Activated CD4-positive, alpha-beta T cell treated with anti-CD3 and anti-CD28 coated beads, Interleukin-2, Interleukin-6, amounts not matched to agents 100 ng/mL and 50 ng/mL, durations not matched to agents 16 hours and 8 hours (primary cell): ENCODE measurements at places on chromosomes 12 and 14.
A peak's percentile ranks its signal among the peaks of the same experiment; 100 is the strongest.

DNA sequence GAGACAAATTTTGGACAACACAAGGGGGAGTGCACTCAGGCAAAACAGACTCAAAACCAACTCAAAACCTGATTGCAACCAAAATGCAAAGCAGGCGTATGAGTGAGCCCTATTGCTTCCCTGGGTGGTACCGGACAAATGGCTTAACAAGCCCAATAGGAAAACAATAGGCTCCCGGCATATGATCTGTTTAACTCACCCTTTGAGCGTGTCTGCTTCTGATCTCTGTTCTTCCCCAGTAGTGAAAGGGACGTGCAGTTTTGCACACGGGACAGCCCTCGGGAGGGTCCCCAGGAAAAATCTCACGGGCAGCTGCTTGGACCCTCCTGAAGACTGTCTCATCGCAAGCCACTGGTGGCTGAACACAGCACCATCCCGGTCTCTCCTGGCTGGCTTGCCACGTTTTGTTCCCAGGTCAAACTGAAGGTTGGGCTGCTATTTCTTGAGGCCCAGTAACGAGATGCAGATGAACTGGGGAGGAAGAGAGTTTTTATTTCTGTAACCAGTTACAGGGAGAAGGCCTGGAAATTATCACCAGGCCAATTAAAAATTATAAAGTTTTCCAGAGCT, 9.9 kb downstream of the SOAT2 start:
- DNase-seq: no peak

DNA sequence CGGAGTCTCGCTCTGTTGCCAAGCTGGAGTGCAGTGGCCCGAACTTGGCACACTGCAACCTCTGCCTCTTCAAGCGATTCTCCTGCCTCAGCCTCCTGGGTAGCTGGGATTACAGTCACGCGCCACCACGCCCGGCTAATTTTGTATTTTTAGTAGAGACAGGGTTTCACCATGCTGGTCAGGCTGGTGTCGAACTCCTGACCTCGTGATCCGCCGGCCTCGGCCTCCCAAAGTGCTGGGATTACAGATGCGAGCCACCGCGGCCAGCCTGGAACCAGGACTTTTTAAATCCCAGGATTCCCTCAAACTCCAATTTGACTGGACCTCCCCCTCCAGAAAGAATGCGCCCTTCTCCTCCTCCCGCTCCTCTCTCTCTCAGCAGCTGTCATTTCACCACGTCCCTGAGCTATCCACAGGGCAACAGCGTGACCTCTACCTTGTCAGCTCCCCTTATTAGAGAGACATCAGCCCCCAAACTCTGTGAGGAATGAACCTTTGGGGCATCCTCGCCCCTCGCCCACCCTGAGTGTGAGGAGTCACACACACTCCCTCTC, 2.0 kb downstream of the ESYT1 start:
- DNase-seq: no peak

GRCh38 chr14:54606178-54606577, 39.2 kb downstream of the SAMD4A start:
- DNase-seq: peak; percentile 7

GRCh38 chr12:45418520-45418919, 202.6 kb downstream of the ANO6 start:
- no peak for DNase-seq

- no peak for DNase-seq
These were observed 67.7 kb upstream of the CPM start for GRCh38 chr12:69000540-69001243.

DNA sequence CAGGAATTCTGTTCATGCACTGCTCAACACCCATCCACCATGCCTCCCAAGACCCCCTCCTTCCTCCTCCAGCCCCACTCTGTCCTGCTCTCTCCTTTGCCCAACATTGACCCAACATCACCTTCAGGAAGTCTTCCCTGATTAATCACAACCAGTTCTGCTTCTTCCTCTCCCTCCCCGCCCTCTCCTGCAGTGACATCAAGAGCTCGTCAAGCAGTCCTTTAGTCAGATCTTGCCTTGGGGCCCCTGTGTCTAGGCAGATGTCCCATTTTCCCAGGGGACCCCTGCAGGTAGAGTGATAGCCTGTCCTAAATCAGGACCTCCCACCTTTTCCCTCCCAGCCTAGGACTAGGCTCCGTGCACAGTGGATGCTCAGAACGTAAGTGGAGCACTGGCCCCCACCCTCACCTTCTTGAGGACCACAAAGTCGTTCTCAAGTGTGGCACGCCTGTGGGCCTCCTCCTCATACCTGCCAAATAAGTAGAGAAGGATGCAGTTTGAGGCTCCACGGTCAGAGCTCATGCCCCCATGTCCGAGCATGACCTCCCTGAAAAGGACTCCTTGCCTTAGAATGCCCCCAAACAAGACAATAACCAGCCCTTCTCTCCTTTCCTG, 2.3 kb downstream of the KRT78 start:
- no peak for DNase-seq

- no peak for DNase-seq
These were observed 594.5 kb downstream of the NRXN3 start for GRCh38 chr14:78764645-78765044.

DNA sequence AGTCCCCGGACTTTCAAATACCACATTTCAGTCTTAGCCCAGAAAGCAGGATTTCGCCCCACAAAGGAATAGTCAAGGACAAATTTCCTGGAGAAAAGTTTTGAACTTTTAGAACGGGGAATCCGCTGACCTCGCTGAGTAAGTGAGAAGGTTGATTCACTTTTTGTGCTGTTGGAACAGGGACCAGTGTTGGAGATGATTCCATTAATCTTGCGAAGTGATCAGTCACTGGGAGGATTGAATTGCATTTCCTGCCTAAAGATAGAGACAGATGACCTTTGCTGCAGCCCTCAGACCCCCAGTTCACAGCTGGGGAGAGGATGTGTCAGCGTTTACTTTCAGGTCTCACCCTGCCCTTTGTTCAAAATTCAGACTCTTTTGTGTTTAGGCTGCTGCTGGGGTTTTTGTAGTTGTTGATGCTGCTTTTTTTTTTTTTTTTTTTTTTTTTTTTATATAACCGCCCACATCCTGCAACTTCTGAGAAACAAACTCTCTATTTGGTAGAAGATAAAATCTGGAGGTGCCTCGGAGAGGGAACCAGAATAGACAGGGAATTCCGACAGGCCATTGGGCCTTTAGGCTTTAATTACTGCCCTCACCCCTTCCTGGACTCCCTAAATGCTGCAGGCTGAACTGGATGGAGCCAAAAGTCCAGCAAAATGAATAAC, 9.8 kb upstream of the KDM2B start:
- peak; percentile 75 for DNase-seq

DNA sequence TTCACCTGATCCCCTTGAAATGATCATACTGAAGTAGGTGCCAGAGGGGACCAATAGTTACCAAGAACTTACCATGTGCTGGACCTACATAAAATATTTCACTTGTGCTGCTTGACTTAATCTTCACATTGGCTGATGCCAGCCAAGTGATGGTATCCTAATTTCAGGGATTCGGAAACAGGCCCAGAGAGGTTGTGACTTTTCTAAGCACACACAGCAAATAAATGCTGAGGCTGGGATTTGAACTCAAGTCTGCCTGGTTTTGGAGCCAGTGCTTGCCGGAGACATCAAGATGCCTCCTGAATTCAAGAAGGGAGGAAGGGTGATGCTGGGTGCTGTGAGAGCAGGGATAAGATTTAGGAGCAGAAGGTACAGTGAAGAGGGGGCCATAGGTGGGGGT, 173.5 kb upstream of the LHX5 start:
- DNase-seq: no peak

- no peak for DNase-seq
These were observed 312.8 kb upstream of the SLC16A7 start for GRCh38 chr12:59282999-59283398.

- no peak for DNase-seq
These were observed 46.9 kb downstream of the RAD52 start for GRCh38 chr12:902581-902980.

GRCh38 chr12:63276537-63277365, 125.8 kb upstream of the AVPR1A start:
- DNase-seq: peak; percentile 21

DNA sequence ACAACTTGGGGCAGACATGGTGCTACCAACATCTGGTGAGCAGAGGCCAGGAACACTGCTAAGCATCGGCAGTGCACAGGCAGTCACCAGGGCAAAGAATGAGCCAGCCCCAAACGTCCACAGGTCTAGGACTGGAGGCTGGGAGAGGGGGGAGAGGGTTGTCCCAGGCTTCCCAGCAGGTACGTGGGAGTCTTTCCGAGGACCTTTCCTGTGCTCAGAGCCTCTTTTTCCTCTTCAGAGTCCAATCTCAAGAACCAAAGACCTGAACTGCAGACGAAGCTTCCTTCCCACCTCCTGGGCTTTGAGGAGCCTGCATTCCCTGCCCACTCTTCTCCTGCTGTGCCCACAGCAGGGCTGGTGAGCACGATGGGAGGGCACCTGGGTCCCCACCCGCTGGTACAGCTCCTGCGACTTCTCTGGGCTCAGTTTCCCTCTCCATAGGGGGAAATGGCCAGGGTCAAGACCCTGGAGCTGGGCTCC, 48.7 kb downstream of the DLK1 start:
- DNase-seq: no peak

DNA sequence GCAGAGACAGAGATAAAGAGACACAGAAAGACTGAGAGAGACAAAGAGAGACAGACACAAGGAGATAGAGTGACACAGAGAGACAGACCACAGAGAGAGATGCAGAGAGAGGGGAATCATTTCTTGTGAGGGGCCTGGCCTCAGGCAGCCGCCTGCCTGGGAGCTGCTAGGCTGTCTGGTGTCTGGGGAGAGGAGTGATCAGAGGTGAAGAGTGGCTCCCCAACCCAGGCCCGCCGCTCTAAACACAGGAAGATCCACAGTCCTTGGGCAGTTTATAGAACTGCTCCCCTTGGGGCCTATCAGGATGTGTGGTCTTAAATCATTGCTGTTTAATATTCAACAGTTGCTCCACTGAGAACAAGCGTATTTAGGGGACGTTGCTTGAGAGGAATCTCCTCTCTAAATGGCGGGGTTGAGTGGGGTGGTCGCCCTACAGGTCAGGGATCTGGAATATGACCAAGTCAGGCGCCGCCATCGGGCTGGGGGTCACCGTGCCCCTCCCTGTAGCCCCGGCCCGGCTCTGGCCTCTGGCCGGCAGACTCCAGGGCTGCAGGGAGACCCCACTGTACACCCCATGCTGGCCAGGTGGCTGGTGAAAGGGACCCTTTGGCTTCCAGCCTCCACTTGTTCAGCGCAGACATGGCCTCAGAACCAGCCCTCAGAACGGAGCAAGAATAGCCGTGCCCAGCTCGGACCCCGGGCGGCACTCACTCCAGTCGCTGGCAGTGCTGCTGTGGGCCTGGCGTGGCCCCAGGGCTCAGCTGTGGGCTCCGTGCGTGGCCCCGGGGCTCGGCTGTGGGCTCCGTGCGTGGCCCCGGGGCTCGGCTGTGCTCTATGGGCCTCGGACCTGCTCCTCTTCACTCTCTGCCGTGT, 89.4 kb downstream of the GALNT9 start:
- DNase-seq: no peak

DNA sequence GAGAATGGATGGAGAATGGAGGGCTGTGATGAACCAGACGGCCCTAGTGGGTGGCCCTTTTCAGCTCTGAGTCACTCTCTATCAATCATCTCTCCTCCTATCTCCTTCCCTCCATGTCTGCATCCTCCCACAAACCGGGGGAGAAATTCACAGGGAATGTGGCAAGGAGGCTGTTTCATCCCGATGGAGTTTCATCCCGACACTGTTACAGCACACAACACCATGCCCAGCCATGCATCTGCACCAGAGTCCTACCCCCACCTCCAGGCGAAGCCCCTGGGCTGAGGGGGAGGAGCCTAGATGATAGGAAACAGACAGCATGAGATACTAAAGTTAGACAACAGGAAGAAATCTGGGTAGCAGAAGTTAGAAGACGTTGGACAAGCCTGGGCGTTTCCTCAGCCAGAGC, 20.8 kb downstream of the SLC8B1 start:
- DNase-seq: no peak

GRCh38 chr12:99121546-99121945, 476.5 kb downstream of the APAF1 start:
- DNase-seq: no peak

DNA sequence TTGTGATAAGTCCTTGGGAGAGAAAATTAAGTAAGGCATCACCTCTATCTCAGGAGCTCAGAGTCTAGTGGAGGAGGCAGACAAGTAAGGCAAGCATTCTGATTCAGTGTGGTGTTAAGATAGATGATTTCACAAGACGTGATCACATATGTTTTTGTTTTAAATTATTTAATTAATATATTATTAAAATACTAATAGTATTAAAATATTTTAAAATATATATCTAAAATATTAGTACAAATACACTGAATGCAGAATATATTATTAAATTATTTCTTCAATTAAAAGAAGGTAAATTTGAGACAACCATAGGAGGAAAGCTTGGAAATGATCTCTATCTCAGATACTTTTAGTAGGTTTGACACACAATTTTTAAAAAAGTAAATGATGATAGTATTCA, 51.5 kb upstream of the ANO4 start:
- no peak for DNase-seq

DNA sequence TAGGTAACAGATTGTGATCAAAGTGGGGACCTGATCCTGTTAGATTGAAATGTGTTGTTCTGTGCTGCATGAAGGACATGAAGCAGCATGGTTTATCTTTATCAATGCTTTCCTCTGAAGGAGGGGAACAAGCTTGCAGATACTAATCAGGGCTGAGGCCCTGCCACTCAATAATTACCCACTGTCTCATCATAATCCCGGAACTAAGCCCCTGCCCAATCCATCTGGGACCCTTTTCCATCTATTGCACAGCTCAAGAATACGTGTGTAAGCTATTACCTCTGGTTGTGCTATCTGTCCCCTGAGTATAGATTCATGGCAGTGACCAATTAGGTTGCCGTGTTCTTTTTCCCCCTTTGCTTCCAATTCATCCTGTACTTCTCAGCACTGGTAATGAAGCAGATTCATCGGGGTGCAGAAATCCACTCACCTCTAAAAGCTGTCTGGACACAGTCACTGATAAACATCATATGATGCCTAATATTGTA, 67.8 kb downstream of the OTX2 start:
- no peak for DNase-seq

- DNase-seq: no peak
These were observed 15.4 kb upstream of the MIA2 start for GRCh38 chr14:39218171-39218769.

- DNase-seq: no peak
These were observed 305.9 kb upstream of the G2E3 start for GRCh38 chr14:30252783-30253674.

DNA sequence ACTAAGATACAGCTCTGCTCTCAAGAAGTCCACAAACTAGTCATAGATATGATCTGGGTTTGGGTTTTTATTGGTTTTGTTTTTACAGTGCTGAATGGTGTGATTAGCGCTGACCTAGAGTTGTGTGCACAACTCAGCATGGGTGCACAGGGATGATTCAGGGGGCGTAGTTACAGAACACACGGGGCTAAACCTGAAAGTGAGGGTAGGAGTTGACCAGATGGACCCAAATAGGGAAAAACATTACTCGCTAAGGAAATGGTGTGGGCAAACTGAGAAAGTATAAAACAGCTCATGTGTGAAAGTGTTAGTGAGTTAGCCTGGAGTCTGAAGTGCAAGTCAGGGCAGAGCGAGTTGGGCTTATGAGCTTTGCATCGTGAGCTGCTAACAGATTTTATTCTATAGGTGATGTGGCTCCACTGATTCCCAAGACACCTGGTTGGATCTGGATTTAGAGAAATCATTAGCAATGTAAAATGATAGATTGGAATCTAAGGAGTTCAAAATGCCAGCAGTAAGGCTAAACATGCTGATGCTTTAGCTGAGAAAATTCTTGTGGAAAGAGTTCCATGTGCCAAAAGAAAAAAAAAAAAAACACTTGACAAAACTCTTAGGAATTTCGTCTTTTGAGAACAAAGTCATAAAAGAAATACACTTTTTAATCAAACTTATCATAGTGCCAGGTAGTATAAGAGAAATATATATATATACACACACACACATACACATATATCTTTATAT, 134.9 kb downstream of the SLC5A8 start:
- DNase-seq: peak; percentile 56

- no peak for DNase-seq
These were observed 4.9 kb upstream of the PPP1R12A start for GRCh38 chr12:79939728-79940310.
